Fibroblast of skin of left quadriceps (primary cell): ENCODE measurements at places on chromosomes 1 and 21.

GRCh38 chr21:45505416-45506021, 36.7 kb downstream of the SLC19A1 start:
- DNase-seq = no peak

DNA sequence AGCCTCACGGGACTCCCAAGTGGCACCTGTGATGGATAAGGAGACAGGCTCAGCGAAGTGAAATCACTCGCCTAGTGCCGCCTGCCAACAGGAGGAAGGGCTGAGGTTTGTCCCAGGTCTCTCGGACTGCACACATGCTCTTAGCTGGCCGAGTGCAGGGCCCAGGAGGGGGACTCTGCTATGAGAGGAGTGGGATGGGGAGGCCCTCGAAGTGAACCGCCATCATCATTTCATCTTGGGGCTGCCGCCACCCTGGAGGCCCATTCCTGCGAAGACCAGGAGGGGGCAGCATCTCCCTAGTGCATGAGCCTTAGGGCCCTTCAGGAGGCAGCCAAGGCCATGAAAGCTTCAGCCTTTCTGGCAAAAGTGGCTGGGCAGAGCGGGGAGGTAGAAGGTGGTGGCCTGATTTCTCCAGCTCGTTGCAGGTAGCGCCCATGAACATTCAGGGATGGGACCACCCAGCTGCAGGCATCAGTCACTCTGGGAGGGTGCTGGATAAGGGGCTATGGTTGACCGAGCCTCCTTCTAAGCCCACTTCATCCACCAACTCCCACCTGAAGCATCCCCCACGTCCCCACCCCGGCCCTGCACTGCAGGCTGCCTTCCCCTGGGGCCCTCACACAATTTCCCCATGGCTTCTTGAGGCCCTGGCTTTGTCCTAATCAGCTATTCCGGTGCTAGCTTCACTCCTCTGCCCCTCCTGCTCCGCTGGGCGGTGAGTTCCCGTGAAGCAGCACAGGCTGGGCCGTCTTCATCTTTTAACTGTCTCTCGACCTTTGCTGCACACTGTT, 17.2 kb upstream of the RASSF5 start:
- DNase-seq = no peak

DNA sequence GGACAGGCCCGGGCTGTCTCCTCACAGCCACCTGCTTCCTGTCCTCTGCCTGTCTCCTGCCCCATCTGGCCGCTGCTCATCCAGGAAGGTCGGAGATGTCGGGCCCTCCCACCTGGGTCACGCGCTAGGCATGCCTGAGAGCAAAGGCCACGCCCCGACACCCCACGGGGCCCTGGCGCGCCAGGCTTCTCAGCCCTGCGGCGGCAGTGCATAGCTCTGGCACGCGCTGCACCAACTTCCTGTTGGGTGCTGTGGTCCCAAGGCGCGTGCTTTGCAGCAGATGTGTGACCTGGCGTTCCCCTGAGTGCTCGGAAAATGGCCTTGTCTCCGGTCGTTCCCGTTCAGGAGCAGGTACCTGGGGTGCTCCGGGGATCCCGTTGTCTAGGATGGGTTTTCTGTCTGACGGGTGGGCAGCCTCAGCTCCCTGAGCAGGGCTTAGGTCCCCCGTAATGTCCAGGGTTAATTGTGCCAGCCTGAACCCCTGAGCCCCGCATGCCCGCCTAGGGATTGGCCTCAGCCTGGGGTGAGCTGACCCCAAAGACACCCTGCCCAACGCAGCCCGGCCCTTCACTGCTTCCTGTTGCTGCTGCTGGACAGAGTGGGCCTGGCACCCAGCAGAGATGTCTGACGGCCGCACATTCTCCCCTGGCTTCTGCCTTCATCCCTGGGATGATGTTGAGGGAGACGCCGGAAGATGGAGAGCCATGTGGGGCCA, 19.4 kb upstream of the KCNAB2 start:
- peak; percentile 14 for DNase-seq

DNA sequence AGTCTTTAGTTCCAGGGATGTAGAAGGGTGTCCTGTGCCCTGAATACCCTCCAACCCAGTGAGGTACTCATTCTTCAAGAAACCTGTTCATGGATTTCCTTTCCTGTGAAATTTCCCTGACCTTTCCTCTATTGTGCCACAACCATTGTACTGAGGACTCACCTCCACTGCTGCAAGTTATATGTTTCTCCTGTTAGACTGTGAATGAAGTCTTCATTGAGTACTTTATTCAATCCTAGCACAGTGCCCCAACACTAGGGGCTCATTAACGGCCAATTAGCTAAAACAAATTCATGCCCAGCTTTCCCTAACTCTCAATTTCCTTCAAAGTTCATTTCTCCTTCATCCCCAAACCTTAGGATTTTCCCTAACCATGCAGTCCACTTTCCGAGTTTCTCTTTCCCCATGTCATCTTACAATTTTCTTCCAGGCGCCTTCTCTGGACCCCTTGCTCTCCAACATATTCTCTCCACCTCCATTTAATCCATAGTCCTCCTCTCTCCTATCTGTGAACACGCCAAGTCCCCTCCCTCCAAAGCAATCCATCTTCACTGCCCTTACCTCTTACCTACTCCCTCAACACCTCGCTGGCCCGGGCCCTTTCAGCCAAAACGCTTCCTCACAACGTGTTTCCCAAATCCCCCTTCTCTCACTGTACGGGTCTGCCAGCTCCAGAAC, 1.3 kb downstream of the TRIM33 start:
- no peak for DNase-seq

DNA sequence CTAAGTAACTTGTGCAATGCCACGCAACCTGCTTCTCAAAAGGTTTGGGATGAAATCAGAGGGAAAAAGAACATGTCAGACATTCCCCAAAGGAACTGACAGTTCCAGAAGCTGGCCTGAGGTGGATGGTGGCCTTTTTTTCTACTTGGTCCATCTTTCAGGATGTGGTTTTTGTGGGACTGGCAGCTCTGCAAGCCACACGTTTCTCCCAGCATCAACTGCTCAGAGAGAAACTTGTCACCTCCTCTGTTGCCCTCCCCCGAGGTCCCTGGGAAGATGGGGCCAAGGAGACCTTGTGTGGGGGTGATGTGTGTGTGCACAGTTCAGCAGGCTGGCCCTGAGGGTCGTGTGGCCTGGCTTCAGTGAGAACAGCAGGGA, 2.5 kb upstream of the DHRS3 start:
- no peak for DNase-seq

GRCh38 chr1:178877896-178878295, 7.0 kb upstream of the ANGPTL1 start:
- DNase-seq = no peak

DNA sequence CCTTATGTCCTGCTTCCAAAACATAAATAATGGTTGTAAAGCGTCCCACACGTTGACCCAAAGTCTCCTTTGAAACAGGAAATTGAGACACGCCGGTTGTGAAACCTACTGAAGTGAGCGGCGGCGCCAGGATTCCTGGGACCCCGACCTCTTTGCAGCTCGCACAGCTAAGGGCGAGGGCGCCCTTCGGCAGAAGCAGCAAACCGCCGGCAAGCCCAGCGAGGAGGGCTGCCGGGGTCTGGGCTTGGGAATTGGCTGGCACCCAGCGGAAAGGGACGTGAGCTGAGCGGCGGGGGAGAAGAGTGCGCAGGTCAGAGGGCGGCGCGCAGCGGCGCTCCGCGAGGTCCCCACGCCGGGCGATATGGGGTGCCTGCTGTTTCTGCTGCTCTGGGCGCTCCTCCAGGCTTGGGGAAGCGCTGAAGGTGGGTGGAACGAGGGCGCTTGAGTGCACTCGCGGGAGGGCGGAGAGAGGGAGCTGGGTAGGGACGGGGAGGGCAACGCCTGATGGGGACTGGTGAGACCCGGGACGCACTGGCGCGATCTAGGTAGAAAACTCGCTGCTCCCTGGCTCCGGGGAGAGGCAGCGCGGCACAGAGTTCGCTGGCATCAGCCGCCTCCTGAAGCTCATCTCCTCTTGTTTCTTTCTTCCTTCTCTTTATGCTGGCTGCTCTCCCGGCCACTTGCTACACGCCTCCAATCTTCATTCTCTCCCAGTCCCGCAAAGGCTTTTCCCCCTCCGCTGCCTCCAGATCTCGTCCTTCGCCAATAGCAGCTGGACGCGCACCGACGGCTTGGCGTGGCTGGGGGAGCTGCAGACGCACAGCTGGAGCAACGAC, at the start of gene CD1D:
Gene CD1D (plus strand): TSS at position 155 of the 836 bp plus-strand sequence. CDS start 207 bp downstream, at position 362.
- no peak for DNase-seq

GRCh38 chr1:6261615-6261995, 707 bp upstream of the GPR153 start:
- no peak for DNase-seq

- DNase-seq = no peak
These were observed 21.4 kb downstream of the SPSB1 start for GRCh38 chr1:9314111-9314510.

- DNase-seq = no peak
These were observed 34.3 kb downstream of the MRPL37 start for GRCh38 chr1:54234284-54234683.

GRCh38 chr1:209652873-209653401, 712 bp upstream of the LAMB3 start:
- DNase-seq = no peak

GRCh38 chr1:5887349-5887970, 104.8 kb downstream of the NPHP4 start:
- no peak for DNase-seq

- DNase-seq = no peak
These were observed 19.2 kb upstream of the PIGK start for GRCh38 chr1:77238462-77238861.

GRCh38 chr1:212284332-212284743, 872 bp upstream of the PPP2R5A start:
- DNase-seq = no peak

- no peak for DNase-seq
These were observed 18.4 kb downstream of the ADAMTS1 start for GRCh38 chr21:26826801-26827200.

DNA sequence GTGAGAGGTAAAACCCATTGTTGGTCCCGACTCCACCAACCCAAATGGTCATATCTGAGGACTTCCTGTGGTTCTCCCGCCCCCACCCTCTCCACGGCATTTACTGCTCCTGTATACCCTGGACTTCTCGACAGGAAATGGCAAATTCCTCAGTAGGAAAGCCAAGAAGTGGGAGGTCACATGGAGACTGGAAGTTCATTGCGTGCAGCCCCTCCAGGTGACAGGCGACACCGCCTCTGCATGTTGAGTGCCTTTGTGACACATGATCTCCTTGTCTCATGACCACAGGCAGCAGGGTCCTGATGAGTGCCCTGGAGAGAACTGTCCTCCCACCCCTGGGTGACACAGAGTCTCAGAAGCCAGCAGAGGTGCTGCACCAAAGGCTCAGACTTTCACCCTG, 24.2 kb downstream of the ERG start:
- no peak for DNase-seq

DNA sequence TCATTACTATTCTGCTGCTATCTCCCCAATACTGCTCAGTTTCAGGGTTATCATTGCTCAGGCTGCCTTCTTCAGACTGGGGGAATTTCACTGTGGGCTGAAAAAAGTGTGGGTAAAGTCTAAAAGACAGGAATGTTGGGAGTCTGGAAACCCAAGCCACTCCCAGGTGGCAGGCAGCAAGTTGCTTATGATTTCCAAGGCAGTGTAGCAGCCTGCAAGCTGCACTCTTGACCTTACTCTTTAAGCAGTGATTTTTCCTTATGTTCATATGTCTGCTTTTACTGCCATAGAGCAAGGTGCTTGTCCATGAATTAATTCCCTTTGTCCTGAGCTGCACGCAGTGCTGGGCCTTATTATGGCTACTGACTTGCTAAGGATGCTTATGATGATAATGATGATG, 53.1 kb downstream of the PHC2 start:
- DNase-seq = no peak

GRCh38 chr1:64917328-64917861, 49.0 kb downstream of the JAK1 start:
- peak; percentile 99 for DNase-seq

DNA sequence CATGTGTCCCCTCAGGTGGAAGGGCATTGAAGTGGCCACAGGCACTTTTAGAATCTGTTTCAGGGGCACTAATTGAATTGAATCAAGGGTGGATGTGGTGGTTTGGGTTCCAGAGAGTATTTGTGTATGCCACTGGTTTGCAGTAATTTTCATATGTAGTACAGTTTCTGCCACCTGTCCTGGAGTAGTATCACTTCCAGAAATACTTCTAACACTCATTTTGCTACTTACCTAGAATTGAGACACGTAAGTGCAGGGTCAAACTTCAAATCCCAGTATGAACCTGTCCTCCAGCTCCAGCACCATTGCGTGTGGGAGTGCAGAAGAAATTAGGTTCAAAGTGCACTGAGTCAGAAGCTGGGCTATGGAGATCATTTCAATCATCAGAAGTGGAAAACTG, 26.8 kb downstream of the RSPH1 start:
- no peak for DNase-seq

DNA sequence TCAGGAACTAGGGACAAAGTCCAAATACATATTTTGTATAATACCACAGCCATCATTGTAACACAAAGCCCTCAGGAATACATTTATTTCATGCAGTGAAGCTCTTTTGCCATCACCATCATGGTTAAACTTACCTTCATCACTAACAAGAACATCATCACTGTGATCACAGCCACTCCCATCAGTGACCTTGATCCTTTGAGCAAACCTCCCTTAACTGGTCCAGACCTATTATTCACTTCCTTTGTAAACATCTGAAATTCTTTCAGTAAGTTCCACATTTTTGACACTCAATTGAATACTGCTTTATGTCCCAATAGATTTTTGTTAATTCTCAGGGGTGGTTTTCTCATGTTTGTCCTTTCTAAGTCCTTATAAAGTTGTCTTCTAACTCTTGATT, 16.2 kb upstream of the KPRP start:
- DNase-seq = no peak

DNA sequence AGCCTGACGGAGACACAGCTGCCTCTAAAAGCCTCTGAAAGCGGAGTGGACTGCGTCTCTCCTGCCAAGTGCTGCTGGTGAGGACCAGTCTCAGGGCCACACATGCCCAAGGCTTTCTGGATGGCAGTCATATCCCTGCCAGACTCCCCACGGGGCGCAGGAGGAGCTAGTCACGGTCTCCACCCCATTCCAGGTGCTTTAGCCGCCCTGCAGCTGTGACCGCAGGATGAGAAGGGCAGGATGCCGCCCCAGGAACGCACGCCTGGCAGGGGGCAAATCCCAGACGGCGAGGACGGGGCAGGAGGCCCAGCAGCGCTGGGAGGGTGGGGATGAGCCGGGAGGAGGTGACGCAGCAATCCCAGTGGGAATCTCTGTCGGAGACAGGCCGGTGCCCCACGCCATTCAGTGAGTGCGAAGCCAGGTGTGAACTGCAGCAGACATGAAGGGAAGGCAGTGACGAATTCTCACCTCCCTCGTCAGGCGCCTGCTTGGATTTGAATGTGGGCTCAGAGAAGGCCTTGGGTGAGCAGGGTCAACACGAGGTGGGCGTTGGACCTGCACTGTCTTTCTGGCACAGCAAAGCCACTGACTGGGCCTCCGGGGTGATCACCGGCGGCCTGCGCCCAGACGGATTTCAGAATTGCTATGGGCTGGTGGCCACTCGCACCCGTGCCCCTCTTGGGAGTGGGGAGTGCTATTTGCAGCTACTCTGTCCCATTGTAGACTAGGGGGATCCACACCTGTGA, 38.5 kb upstream of the SLC19A1 start:
- no peak for DNase-seq

- no peak for DNase-seq
These were observed 8.8 kb downstream of the GPATCH2 start for GRCh38 chr1:217622042-217622441.

- no peak for DNase-seq
These were observed 41.9 kb downstream of the NGF start for GRCh38 chr1:115295904-115296696.

GRCh38 chr1:1000357-1001056, 610 bp upstream of the HES4 start:
- peak; percentile 52 for DNase-seq

GRCh38 chr1:111742938-111743549, 3.8 kb upstream of the INKA2 start:
- no peak for DNase-seq

GRCh38 chr1:171081314-171081753, 9.4 kb upstream of the FMO3 start:
- peak; percentile 51 for DNase-seq
